ENCODE measurements at places on chromosomes 16 and 17.
A peak's percentile ranks its signal among the peaks of the same experiment; 100 is the strongest.

- no peak for DNase-seq
Observed at GRCh38 chr17:39838057-39838456, 26.1 kb downstream of the IKZF3 start.

- no peak for DNase-seq
Observed at GRCh38 chr16:2420035-2420434, 9.2 kb upstream of the CCNF start.

DNA sequence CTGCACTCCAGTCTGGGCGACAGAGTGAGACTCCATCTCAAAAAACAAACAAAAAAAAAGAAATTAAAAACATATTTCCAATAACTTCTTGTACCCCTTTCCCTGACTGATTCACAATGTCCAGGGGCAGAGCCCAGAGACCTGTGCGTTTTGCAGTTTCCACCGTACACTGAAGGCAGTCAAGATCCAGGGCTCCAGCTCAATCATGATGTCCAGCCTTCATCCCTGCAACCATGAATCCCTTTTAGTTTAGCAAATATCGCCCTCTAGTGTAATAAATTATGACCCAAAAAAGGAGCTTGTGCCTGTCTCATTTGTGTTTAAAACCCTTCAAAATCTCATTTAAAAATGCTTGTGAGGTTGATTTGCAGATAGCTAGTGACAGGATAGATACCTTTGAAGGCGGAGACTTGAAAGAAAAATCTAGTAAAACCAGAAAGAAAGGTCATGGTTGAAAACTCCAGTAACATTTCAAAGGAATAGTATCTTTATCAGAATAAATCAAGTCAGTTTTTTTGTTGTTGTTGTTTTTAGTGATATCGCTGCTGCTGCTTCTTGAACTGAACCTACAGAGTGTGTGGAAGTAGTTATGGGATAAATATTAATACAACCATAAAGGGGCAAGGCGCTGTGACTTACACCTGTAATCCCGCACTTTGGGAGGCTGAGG is 3.7 kb upstream of the ERN1 start:
- no peak for DNase-seq

GRCh38 chr16:61024180-61024900 is 1011.9 kb downstream of the CDH8 start:
- no peak for DNase-seq

- peak; percentile 52 for DNase-seq
Observed at GRCh38 chr17:32265192-32265923, at the start of gene RHBDL3. TSS of gene RHBDL3 (plus strand) at chr17:32265832. CDS start at chr17:32266190, 358 bp downstream.

- peak; percentile 54 for DNase-seq
Observed at GRCh38 chr17:82528484-82529265, 9.1 kb downstream of the FOXK2 start.

DNA sequence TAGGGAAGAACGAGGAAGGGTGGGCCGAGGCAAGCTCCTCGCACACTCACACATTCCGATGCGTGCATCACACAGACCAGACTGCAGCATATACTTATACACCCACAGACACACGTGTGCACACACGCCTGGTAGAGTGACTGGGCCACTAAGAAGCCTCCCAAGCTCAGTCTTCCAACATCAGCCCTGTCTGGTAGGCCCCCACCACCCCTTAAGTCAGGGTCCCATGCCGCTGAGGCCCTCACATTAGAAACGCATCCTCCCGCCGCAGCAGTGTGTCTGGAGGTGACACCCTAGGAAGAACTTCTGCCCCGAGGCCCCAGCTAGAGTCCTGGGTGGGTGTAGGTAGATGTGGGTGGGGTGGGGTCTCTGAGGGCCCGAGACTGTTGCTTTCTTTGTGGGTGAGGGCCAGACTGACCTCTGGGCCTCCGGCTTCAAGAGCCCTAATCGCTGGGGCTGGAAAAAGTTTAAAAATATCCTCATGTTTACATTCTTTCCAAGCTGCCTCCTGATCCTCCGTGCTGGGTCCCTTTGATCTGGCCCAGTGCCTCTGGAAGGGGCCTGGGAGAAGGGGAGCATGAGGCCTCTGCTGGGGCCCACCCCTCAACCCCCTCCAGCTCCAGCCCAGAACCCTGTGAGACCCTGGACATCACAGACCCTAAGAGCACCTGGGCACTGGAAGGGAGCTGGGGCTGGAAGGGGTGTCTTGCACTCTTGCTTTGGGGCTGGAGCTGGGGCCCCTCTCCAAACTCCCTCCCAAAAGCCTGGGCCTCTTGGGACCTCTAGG is 13.6 kb downstream of the CDH16 start:
- DNase-seq = no peak

GRCh38 chr17:55314061-55314783 is 49.5 kb downstream of the HLF start:
- no peak for DNase-seq

DNA sequence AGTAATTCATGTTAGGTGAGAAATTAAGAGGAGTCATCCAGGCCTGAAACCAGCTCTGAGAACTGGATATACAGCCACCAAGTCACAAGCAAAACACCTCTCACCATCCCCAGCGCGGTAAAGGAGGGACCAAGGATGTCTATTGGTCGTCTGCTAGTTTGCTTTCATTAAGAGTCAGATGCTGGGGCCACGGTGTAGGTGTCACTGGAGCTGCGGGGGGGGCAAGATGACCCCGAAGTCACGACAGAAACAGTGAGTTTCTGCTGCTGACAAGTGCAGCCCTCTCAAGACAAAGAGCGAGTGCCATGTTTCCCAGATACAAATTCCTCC is 790 bp downstream of the NCBP3 start:
- no peak for DNase-seq

DNA sequence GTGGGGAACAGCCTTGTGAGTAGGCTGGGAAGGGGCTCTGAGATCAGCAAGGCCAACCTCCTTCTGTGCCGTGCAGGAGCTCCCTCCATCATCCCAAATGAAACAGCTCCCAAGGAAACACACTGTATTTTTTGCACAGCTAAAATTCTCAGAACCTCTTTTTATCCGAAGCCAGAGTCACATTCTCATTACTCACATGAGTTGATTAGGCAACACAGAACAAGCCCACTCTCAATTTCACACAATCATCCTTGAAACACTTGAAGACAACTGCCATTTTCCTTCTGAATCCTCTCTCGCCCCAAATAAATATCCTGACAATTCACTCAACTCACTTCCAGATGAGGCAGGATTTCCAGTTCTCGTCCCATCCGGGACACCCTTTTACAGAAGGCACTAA is 66.1 kb downstream of the MYO18A start:
- DNase-seq = no peak

Measured in head of caudate nucleus (tissue), 42 donors.